ENCODE measurements at places on chromosomes 12 and 14. TPM values are rescaled to one million over a fixed set of nuclear protein-coding genes. Genes with fewer than 3 reads are reported as not detected.

GRCh38 chr12:59076622-59077021, 156.3 kb upstream of the LRIG3 start:
- no peak for DNase-seq

DNA sequence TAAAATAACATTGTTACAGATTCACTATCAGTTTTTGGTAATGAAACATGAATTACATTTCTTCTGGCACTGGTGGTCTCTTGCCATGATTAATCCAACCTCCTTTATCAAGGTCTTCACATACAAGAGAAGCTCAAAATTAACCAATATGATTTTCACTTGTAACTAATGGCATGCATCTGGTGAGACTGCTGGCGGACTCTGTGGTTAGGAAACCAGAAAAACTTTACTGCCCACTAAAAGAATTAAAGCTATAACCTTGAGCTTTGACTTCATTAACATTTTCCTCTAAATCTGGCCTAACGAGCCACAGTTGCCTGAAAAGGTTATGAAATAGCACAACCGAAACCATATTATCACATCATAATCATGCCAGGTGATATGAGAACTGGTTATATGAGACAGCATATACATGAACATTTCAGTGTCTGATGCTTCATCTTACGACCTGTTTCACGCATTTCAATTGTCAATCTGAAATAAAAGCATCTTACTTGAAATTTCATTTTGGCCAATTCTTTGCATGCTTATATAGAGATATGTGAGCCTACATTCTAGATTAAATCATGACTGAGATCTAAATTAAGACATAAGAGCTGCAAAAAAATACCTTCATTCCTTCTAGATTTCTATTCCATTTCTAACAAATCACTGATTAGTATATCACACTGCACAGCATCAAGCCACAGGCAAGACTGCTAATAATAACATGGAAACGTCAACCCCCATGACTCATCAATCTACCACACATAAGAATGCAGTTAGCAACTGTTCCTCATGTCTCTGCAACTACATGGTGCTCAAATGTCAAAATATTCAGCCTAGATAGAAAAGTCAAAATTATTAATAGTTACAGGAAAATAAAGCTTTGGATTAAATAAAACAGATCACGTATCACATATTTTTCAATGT, 89.3 kb downstream of the OSBPL8 start:
- peak; percentile 60 for DNase-seq

DNA sequence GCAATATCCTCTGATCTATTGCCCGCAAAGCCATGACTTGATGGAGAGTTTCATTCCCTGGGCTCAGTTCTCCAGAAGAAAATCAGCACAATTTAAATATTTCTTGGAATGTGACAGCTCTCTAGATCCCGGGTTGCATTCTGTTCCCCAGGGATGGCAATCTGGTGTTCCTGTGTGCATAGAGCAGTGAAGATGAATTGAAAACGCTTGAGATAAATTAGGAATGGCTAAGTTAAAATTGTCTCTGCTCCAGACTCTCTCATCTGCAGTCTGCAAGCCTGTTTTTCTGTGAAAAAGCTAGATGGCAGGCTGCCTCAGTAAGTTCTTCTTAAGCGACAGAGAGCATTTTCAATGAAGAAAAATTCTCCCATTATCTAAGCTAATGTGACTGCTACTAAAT, 582.5 kb upstream of the MGAT4C start:
- no peak for DNase-seq

DNA sequence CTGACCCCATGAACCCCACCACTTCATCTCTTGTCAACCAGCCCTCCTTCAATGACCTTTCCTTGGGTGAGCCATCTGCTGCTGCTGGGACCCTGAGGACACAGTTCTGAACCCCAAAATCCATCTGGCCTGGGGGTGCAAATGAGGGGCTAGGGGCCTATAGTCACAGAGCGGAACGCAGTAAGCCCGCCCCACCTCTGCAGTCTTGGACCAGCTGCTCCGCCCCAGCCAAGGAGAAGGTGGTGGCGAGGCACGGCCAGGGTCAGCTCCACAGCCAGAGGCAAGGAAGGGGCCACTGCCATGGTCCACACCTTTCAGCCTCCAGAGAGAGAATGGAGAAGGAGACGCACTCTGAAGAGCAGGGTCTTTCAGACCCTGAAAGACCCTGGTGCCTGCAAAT, 5.1 kb downstream of the TMEM179 start:
- DNase-seq, result no peak

DNA sequence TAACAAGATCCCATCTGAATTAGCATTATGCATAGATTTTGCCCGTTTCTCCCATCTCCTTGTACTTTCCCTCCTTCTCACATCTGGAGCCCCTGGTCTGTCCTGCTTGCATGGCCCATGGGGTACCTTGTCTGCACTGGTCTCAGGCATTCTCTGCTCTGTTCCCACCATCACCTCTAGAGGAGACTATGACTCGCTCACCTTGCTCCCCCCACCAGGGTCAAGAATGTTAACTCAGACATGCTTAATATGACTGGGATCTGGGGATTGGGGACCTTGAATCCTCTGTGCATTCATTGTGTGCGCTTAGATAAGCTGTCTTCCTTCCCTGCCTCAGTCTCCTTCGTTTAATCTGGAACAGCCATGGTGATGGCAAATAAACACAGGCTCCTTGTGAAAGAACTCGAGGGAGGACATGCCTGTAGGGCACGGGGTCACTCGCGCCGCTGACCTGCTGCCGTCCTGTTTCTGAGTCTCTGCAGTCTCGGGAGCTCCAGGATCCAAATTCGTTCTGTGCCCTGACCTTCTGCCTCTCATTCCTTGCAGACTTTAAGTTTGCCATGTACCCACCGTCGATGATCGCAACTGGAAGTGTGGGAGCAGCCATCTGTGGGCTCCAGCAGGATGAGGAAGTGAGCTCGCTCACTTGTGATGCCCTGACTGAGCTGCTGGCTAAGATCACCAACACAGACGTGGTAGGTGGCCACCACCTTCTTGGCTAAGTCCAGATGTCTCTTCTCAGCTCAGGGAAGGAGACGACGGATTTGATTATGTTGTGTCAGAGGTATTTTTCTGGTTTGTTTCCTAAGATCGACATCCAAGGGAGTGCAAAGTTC, 15.0 kb downstream of the CCND2 start:
- no peak for DNase-seq

- no peak for DNase-seq
These were observed 48.5 kb upstream of the RIMBP2 start for GRCh38 chr12:130764475-130765185.

DNA sequence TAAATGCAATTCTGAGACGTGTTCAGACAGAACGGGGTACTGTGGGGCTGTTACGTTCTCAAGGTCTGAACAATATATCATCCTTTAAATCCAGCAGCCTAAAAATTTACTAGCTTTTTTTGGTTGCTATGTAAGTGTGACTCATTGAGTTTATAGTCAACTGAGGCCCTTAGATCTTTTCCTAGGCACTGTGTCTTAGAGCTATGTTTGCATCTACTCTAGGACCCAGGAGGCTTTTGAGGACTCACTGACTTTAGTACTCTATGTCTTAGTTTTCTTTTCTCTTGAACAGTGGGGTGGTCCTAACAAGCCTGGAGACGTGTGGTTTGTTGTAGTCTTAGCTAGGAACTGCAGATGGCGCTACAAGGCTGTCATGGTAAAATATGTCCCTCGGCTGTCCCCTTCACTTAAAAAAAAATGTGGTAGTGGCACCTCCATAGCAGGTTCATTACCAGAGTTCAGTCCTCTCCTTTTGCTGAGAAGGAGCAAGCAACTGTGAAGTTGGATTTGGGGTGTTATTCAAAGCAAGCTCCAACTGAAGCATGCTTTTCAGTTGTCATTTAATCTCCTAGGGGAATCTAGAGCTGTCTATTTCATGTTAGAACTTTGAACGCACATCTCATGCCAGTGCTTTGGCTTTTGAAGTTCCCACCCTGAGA, 8.7 kb upstream of the SPATS2 start:
- DNase-seq, result no peak

GRCh38 chr12:24948420-24948756, 513 bp downstream of the BCAT1 start:
- no peak for DNase-seq

GRCh38 chr14:70886421-70887206, 20.6 kb upstream of the PCNX1 start:
- no peak for DNase-seq

- DNase-seq, result no peak
These were observed 22.2 kb upstream of the CCER1 start for GRCh38 chr12:90977224-90977623.

- DNase-seq, result no peak
These were observed 11.6 kb downstream of the SETD3 start for GRCh38 chr14:99468836-99469592.

GRCh38 chr14:20775901-20776300, 5.2 kb upstream of the RNASE6 start:
- DNase-seq, result no peak

PRKD1 gene
- total RNA-seq, result 4.5 TPM

PGF gene
- 6.1 TPM for total RNA-seq

Data from epithelial cell of proximal tubule (primary cell).